ENCODE measurements at places on chromosomes 12 and 14.

DNA sequence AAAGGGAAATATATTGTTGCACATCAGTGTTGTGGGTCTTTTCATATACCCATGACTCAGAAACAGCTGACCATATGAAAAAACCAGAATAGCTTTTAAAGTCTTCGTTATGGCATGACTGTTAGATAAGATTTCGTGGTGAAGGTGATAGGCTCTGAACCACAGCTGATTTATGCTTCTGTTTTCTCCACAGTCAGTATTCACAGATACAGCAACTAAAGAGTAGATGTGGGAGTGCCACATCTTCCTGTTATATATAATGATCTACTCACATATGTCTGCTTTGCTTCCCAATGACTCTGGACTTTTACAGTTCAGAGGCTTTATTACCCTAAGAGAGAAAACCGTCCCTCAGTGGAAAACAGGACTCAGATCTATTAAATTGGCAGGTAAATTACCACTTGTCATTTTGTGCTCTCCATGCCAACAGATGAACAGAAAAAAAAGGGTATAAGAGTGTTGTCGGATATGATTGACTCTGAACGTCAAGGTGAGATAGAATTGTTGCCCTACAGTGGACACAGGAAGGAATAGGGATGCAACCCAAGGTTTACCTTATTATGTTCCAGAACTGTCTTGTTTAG is 1037.1 kb downstream of the GALC start:
- no peak for DNase-seq

- no peak for DNase-seq
These were observed 8.7 kb downstream of the MTERF2 start for GRCh38 chr12:106978035-106978800.

- DNase-seq, result no peak
These were observed 14.2 kb downstream of the FKBP3 start for GRCh38 chr14:45120096-45120495.

GRCh38 chr12:19075711-19076340 is 53.7 kb upstream of the PLEKHA5 start:
- DNase-seq, result no peak

DNA sequence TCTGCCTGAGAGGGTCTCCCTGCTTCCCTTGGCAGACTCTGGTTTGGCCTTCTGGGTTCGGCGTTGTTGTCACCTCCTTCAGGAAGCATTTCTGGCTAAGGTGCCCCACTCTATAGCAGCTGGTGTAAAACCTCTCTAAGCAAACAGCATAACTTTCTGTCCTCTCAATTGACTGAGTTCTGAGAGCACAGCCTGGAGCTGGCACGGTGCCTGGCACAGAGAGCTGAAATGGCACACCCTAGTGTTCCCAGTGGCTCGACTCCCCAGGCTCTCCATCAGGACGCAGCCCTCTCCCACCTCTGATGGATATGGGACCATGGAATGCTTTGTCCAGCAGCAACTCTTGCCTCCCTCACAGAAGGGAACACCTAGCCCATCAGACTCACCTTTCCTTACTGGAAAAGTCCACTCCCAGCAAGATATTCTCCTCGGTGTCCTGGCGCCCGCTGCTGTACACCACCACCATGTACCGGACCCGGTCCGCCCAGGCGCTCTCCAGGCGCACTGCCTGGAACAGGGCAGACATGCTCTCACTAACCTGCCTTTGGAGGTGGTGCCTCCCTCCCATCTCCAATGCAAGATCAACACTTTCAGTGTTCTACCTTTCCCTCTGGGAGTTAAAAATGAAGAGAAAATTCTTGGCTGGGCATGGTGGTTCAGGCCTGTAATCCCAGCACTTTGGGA is 40.6 kb downstream of the SSH1 start:
- no peak for DNase-seq

DNA sequence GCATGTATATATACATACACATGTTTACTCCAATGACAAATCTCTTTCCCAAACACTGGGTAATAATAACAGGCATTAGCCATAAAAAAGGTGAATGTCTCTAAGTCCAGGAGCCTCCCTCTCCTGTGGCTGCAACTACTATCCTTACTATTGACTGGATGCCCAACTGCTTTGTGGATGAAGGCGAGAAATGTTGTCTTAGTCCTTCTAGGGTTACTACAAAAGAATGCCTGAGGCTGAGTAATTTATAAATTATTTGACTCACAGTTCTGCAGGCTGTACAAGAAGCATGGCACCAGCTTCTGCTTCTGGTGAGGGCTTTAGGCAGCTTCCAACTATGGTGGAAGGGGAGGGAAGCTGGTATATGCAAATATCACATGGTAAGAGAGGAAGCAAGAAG is 366.0 kb upstream of the DDHD1 start:
- no peak for DNase-seq

DNA sequence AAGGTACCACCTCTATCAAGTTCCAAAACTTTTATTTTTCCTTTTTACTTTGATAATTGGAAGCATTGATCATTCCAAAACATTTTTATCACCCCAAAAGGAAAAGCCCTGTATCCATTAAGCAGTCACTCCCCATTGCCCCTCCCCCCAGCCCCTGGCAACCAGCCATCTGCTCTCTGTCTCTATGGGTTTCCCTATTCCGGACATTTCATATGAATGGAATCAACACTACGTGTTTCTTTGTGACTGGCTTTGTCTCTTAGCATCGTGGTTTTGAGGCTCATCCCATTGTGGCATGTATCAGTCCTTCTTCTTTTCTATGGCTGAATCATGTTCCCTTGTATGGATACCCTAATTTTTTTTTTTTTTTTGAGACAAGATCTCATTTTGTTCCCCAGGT is 18.0 kb upstream of the PHETA1 start:
- no peak for DNase-seq

- no peak for DNase-seq
These were observed 500.4 kb downstream of the GALC start for GRCh38 chr14:87492561-87492960.

GRCh38 chr14:53949201-53949600 is 7.4 kb downstream of the BMP4 start:
- no peak for DNase-seq

DNA sequence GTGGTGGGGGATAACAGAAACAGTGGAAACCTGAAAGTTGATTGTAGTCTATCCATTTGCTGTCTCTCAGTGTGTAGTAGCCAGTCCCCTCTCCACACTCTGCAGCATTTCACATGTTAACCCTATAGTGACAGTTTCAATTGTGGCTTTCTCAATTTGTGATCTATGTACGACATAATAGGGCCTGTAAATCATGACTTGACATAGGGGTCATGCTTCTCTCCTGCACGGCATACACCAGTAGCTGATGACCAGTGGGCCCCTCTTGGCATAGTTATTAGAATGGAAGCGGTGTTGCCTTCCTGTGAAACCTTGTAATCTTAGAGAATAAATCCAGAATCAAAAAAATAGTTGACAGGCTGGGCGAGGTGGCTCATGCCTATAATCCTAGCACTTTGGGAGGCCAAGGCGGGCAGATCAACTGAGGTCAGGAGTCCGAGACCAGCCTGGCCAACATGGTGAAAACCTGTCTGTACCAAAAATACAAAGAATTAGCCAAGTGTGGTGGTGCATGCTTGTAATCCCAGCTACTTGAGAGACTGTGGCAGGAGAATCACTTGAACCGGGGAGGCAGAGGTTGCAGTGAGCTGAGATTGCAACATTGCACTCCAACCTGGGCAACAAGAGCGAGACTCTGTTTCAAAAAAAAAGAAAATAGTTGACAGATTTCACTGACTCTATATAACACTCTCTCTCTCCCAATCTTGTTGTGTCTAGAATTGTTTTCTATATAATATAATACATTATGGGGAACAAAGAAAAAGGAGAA is 44.6 kb upstream of the VSX2 start:
- no peak for DNase-seq

DNA sequence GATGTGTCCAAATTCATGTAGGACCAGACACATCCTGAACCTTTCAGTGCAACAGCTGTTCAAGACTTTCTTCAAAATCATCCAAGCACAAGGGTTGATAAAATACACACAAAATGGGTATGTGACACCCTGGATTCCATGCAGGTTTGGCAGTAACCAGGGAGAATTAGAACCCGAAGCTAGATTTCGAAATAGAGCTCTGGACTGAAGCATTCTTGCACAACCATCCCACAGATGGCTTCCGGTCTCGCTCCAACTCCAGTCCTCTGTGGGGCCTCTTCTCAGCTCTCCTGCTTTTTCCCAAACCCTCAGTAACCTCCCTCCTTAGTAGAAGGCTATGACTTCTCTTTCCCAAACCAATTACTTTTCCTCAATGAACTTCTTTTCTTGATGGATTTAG is 171.3 kb downstream of the TTC7B start:
- no peak for DNase-seq

DNA sequence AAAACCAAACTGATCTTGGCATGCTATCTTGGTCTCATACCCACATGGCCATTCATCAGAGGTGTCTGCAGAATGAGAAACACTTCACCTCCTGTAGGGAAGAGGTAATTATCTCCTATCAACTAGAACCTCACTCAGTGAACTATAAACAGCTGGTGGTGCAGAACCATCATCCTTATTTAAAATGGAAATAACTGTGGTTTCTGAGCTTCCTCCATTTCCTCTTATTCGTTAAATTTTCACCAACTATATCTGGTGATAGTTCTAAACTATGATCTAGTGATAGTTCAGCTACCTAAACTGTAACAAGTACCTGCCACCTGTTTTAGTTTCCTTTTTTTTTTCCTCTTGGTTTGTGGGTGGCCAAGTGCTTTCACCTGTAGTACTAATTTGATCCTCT is 218.5 kb downstream of the FUT8 start:
- DNase-seq, result no peak

DNA sequence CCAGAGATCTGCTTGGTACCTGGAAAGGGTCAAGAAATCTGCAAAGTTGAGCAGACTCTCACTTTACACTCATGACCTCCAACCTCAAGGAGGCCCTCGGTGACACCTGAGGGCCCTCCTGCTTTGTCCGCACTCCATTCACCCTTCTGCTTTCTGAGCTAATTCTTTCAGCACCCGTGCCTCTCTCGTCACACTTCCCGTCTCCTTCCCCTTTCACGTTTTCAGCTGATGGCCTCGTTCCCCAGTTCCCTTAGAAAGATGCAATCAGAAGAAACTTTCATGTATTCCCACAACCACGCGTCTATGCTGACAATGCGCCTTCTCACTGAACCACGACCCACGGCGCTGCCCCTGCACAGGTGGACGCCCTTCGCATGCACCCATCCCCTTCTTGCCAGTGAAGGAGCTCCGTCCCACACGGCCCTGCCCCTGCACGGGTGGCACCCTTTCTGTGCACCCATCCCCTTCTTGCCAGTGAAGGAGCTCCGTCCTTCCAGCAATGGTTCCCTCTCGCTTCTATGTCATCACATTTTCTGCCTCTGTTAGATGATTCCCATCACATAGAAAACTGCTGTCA is 340.1 kb upstream of the FKBP4 start:
- no peak for DNase-seq

DNA sequence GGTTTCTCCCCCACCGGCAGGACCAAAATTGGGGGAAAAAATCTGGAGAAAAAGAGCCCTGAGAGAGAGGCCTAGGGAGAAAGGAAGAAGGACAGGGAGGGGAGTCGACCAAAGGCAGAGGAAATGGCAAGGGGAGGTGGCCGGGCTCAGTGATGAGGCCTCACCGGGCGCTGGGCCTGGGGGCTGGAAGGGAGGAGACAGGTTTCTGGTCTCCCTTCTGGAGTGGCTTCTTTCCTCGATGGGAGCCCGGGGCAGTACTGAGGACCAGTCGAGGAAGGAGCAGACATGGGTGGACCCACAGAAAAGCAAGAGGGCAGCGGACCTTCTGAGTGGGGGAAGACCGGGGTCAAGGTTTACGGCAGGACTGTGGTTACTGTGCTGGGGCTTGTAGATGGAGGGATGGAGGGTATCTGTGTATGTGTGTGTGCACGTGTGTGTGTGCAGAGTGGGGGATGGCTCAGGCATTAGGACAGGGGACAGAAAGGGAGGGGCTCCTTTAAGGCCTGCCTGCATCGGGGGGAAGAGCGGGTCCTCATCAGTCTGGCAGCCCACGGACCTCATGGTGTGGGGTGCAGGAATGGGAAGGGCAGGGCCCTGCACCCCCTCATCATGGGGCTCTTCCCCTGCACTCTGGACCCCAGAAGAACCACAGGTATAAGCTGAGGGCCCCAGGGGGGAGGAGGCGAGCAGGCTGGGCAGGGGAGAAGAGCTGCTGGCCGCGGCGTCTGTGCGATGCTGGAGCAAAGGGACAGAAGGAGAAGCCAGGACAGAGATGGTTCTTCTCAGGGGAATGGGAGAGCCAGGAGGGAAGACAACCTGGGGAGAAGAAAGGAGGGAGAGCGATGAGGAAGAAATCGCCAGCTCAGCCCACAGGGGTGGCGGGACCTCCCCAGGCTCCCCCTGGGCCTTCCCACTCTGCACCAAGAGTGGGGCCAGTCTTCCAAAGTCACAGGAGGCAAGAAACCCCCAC is 15.1 kb upstream of the RPLP0 start:
- DNase-seq, result no peak

DNA sequence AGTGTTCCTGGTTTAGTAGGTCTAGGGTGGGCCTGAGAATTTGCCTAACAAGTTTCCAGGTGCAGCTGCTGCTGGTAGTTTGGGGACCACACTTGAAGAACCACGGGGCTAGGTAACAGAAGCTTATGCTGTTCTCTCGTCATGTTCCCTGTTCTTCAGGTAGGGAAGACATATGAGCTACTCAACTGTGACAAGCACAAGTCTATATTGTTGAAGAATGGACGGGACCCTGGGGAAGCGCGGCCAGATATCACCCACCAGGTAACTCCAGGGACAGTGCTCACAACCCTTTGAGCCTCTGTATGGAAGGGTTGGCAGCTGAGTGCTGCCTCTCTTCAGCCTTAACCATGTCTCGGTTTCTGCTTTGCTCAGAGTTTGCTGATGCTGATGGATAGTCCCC is 3.5 kb downstream of the EMG1 start:
- no peak for DNase-seq

GRCh38 chr12:75208856-75209811 is 505 bp downstream of the KCNC2 start:
- DNase-seq, result no peak

- DNase-seq, result no peak
These were observed 98.4 kb upstream of the BTG1 start for GRCh38 chr12:92244036-92244435.

DNA sequence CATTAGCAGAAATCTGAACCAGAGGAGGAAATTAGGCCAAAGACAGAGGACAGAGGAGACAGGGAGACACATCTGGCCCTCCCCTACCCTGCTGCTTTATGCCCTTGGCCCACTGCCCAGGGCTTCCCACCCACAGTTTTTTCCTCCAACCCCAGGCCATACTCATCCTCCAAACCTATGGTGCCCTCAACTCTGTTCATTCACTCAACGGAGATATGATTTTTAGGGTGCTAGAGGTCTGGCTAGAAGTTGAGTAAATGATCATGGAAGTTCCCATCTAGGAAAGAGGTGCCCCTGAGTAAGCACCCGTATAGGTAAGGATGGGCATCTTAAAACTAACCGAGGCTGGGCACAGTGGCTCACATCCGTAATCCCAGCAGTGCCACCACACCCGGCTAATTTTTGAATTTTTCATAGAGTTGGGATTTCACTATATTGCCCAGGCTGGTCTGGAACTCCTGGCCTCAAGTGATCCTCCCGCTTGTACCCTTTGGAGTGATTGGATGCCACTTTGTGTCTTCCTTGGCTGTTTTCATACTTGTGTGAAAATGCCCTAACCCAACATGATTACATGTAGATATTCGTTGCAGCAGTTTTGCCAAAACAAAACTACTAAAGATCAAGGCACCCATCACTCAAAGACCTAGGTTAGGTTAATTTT is 4.4 kb downstream of the KRT18 start:
- no peak for DNase-seq

Data from activated CD8-positive, alpha-beta memory T cell treated with anti-CD3 and anti-CD28 coated beads for 4 hours (primary cell).